ENCODE measurements at places on chromosomes 7 and 10.

GRCh38 chr10:52215745-52216361, 98.2 kb upstream of the DKK1 start:
- peak; percentile 44 for DNase-seq

DNA sequence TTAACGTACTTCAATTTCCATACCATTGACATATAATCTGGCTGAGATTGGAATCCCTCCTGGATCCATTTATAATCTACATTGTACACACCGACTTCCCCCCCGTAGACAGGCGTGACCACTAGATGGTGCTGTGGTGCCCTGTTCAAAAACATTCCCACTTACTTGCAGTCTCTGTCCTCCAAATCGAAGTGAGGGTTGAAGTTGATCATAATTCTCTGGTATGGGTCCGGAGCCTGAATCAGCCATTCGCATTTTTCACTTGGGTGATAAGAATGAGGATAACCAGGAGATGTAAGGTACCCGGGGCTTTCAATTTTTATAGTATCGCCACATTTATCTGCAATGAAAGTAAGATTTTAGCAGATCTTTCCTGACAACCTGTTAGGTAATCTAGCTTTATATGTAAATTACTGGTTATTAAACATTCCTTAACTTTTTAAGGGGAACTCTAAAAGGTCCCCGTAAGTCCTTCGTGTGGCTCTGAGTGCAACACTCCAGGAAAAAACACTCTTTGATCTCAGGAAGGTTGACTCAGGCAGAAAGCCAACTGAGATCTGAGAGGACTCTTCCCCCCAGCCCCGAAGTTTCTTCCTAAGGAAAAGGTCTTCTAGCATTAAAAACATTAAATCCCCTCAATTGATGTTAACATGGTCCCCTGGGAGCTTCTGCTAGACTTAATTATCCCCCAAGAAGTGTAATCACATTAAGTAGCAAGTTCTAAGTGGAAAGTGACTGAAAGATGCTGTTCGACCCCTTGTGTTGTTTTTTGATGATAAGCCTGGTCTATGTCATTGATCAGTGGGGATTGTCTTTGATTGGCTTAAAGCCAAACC, 3.7 kb downstream of the NRP1 start:
- peak; percentile 78 for DNase-seq

DNA sequence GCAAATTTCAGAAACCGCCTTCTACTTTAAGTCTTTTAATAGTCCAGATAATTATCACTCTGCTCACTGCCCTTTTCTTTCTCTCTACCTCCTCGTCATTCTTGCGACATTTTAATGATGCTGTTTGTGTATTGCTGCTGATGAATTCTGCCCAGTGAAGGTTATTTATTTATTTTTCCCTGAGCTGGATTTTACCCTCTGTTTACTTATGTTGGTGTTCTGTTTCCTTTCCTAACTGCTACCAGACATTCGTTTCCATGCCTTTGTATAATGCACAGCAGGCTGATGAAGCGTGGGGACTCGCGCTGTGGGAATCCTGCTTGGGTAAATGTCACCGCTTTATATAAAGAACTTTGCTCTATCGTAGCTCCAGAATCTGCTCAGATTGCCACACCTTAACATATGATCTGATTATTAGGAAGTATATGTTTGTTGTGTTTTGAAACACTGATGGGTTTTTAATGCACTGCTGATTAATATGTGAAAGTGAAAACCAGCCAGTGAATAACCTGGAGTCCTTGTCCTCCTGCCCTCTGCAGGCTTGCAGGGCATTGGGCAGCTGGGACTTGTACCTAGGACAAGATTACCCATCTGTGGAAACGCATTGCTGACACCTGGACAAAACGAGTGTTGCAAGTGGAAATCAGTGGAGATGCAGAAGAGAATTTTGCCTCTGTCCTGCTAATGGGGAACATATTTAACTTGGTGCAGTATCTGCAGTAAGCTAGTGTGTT, 291.5 kb downstream of the SDK1 start:
- DNase-seq: no peak

DNA sequence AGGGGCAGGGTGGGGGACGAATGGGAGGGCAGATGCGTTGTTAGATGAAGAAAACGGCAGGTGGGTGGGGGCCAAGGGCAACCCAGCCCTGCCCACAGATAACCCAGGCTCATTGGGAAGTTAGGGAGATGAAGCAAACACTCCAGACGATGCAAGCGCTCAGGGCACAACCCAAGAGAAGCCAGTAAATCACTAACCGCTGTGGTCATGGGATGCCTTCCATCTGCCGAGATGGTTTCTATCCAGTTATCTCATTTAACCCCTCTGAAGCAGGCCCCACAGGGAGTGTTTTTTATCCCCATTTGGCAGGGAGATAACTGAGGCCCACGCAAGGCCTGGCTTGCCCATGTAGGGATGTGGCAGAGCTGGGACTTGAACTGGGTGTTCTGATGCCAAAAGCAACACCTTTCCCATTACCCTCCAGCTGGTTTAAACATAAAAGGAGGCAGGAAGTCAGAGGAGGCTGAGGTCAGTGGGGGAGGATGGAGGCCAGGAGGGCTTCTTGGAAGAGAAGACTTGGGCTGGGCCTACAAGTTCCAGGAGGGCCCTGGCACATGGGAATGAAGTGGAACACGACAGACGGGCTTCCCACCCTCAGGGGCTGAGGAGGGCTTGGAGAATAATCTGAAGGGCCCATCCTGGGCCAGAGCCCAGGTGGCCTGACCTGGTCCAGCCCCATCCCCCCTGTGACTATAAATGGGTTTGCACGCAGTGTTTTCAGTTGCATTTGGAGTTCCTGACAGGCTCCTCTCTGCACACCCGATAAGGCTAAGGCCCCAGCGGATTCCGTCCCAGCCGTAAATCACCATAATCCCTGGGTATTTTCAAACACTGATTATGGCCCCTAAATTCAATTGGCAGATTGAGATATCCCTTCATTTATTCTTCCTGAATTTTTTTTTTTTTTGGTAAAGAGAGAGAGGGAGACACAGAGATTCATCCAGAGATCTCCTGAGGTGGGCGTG, 80.9 kb downstream of the NEURL1 start:
- DNase-seq: no peak

- no peak for DNase-seq
Measured at GRCh38 chr10:123450956-123451605, 215.1 kb upstream of the GPR26 start.

DNA sequence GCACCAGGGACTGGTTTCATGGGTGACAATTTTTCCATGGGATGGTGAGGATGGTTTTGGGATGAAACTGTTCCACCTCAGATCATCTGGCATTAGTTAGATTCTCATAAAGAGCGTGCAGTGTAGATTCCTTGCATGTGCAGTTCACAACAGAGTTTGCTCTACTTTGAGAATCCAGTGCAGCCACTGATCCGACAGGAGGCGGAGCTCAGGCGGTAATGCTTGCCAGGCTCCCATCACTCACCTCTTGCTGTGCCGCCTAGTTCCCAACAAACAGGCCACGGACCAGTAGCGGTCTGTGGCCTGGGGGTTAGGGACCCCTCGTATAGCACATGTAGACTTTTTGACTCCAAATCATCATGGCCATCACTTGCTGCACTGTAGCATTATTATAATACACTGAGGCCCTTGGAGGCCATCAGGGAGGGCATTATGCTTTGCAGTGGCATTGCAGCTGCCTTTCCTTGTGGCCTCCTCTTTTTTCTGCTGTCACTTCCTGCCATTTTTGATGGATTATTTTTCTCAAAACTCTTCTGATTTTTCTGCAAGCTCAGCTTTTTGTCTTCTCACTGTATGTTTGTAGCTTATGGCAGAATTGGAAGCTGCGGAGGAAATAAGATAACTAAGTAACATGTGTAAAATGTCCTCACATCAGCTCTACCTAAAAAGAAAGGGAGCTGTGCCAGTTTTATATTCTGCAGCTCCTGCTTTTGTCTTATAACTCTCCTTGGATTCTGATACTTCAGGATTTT, 18.5 kb downstream of the CSGALNACT2 start:
- DNase-seq: no peak

Measured in AG09319 (cell line).